ENCODE measurements at places on chromosomes 3 and 15.

DNA sequence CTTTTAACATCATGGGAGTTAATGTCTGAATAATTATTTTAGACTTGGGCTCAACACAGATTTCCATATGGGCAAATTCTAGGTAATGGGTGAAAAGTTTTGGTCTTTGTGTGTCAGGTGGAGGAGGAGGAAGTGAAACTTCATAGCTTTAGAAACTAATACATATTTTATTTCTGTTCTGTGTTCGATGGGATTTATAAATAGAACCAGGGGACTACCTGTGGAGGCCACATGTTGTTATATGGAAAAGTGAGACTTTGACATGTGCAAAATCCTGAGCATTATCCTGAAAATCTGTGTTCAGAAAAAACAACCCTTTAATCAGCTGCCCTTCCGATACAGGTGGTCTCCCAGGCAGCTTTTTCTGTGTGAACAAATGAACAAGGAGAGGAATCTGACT lies 209.5 kb downstream of the SOX2 start:
- no peak for DNase-seq

- DNase-seq, result no peak
Measured at GRCh38 chr3:113730550-113730949, 15.5 kb downstream of the NAA50 start.

- DNase-seq, result no peak
Measured at GRCh38 chr3:27623085-27623753, 98.9 kb downstream of the EOMES start.

DNA sequence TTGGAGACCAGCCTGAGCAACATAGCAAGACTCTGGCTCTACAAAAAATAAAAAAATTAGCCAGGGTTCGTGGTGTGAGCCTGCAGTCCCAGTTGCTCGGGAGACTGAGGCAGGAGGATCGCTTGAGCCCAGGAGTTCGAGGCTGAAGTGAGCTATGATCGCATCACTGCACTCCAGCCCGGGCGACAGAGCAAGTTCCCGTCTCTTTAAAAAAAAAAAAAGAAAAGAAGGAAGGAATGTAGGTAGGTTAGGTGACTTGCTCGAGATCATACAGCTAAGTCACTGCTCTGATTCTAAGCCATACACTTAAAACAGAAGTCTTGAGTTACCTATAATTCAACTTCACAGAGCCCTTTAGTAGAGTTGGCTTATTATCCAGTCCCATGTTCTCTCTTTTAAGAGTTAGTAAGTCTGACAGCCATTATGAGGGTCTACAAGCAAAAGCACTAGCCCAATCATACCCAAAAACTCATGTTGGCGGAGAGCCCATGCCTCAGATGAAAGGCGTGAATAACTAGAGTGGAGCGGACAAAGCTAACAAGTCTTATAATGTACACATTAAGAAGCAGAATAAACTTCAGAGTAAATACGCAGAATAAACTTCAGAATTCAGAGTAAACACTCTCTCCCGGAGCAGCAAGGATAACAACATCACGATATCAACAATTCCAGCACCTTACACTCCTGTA lies 768 bp downstream of the AAGAB start:
- no peak for DNase-seq

GRCh38 chr15:59232476-59232875 lies 25.8 kb downstream of the LDHAL6B start:
- no peak for DNase-seq

DNA sequence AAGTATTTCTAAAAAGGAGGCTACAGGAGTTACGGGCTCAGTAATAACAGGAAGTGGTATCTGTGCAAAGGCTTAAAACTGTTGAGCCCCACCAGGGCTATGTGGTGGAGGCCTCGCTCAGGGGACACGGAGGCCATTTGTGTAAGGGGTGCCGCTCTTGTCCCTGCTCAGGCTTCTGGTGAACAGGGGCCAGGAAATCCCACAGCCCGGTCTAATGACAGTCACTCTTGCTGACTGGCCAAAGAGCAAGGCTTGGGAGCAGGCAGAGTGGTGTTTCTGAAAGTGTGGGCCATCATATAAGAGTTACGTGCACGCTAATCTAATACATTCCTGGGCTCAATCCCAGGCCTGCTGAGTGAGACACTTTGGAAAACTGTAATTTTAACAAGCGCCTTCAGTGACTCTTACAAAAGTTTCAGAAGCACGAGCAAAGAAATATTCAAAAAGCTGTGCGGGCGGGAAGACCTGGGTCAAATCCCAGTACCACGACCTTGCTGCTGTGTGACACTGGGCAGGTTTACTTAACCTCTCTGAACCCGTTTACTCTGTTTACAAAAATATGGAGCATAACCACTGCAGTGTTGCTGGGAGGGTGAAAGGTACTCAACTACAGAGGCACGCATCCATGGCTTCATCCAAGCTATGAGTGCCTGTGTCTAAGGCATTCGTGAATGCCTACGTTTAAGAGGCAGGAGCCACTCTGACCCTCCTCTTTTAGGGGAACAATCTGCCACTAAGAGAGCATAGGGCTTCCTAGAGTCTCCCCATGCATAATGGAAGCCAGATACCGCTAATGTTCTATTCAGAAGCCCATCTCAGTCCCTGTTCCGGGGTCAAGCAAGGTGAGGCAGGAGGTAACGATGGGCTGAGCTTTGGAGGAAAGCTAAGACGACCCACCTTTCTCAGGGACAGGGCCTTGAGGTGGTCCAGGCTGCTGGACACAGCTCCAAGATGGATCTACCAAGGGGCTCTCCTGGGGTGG lies 2.0 kb downstream of the ATP10A start:
- no peak for DNase-seq
